ENCODE measurements at places on chromosomes 5 and 9. TPM values are rescaled to one million over a fixed set of nuclear protein-coding genes. Genes with fewer than 3 reads are reported as not detected.

DNA sequence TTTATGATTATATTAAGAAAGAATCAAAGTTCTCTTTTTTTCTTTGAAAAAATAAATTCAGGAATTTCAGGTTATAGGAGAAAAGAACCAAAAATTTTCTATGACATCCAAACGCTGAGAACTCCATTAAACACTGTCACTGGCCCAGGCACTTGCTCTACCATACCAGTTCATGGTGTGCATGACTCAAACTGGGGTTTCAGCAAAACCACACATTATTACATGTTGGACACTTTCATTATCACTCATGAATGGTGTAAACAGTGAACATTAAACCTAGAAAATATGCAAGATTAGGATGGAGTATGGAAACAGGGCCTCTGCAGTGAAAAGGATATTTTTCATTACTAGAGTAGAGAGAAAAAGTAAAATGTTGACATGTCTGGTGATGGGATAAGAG is 369.9 kb upstream of the FAM174A start:
- DNase-seq: no peak

DNA sequence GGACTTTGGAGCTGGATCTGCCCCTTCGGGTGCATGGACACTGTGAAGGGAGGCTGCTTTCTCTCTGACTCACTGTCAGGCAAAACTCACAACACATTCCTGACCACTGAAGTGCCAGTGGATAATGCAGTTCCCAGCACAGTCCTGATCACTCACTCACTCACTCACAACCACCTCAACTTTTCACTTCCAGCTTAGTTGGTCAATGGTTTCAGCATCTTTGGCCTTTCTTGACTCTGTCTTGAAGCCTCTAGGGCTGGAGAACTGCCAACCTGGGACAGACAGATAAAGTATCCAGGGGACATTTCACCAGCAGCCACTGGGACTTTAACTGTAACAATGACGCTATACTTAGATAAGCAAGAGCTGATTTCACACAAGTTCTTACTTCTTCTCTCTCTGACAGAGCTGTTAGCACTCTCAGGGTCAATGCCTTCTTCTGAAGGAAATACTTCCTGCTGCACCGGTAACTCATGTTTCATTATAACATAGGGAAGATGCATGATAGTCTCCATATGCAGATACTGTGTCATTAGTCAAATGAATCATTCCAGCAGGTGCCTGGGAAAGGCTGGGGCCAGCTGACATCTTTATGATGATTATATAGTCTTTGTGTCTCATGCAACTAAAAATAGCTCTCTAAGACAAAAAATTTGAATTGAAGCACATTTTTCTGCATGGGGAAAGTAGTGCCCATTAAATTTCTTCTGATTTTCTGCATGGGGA is 499.0 kb downstream of the SEMA5A start:
- DNase-seq: peak; percentile 97

DNA sequence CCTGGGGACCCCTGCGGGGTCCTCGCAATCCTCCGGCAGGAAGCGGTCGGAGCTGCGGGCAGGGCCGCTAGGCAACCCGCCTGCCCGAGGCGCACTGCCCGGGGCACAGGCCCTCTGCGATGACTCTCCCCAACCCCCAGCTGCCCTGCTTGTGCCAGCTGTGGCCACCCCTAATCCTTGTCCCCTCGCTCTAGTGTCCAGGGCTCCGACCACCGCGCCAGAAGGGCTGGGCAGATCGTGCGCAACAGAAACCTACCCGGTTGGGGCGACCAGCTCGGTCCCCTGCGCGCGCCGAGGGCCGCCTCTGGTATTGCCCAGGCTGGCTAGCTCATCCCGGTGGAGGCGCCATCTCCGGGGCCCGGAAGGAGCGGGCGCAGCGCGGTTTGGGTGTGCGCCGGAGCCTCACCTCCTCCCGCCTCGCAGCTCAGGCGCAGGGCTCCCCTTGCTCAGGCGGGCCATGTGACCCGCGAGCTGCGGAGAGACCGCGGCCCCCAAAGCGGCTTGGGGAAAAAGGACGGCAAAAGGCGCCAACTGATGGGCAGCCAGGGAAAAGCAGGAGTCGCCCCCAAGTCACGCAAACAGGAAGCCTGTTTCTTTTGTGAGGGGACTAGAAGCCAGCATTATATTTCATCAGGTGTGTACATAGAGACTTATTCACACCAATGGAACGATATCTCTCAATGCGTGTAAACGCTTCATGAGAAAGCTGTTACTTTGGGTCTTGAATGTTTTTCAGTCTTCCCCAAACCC is 46.8 kb upstream of the RNF20 start:
- peak; percentile 74 for DNase-seq

- DNase-seq: no peak
Observed at GRCh38 chr5:78002690-78003089, 226.6 kb upstream of the TBCA start.

GRCh38 chr9:112487008-112487798 is 576 bp downstream of the KIAA1958 start:
- peak; percentile 25 for DNase-seq

DNA sequence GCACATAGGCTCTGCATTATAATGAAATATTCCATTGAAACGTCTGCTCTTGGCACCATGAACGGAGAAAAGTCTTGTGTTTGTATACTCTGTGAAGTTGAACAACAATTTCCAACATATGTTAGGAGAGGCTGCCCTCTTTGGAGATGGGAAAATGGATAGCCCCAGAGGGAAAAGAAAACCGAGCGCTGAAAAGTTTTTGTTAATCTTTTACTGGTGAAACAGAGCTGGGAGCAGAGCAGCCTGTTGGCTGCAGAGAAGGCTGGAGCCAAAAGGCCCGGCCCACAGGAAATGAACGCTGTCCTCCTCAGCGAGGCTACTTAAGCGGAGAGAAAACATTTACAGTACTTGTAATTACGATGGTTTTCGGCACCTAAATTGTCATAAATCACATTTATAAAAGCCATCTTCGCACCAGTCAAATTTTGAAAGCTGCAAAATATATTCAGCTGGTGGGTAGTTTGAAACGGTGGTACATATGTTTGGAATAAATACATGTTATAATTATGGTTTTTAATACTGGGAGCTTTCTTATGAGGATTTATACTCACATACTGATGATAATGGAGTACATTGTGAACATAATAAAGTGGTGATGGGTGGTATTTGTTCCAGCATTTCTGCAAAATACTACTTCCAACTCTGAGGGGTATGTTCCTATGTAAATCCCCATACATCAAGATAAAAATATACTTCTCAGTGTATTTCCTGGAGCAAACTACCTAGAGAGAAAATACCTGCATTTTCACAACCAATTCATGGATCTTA is 129.6 kb upstream of the CNTLN start:
- peak; percentile 84 for DNase-seq

DNA sequence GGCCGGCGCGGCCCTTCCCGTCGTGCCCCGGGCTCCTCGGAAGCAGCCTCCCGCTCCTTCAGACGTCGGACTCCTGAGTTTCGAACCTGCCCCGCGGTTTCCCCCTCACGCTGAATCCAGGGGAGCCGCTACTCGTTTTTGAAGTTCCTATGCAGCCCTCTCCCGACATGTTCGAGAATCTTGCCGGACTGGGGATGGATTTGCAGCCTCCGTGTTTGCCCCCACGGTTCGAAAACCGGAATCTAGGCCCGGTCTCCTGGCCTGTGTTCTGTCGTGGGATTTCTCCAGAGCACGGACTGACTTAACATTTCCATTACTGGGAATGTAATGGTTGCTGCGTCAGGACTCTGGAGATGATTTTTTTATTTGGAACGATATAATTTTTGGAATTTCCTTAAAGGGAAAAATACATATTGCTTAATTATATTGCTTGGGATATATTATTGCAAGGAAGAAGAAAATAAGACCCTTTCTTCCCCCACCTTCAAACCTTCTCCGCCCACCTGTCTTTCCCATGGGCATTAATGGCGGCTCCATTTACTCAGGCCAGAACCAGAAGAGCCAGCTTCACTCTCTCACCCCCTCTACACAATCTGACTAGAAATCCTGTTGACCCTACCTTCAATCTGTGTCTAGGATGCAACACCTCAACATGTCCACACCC is 8.5 kb upstream of the MGAT1 start:
- peak; percentile 47 for DNase-seq

The SLC23A1 gene
- not detected for total RNA-seq

The ZFP37 gene
- 4.9 TPM for total RNA-seq

The IGFBPL1 gene
- total RNA-seq: 2.8 TPM

The CTSV gene
- 8.1 TPM for total RNA-seq

The SKIC3 gene
- 98.6 TPM for total RNA-seq
